ENCODE measurements at places on chromosomes 7 and 10.

DNA sequence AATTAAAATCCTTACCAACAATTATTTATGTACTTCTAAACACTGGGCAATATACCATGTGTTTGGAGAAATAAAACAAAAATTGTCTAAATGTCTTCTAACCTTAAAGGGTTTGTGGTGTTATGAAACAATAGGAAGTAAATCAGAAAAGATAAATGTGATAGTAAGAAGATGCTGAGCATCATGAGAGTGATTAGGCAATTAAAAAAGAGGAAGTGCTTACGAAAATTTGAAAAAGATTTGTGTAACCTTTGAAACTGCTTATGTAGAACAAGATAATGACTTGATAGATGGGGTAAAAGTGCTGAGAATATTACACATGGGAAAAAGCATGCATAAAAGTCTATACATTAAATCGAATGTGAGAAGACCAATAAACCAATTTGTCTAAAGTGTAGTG lies 573.4 kb upstream of the CNTNAP2 start:
- DNase-seq, result no peak

DNA sequence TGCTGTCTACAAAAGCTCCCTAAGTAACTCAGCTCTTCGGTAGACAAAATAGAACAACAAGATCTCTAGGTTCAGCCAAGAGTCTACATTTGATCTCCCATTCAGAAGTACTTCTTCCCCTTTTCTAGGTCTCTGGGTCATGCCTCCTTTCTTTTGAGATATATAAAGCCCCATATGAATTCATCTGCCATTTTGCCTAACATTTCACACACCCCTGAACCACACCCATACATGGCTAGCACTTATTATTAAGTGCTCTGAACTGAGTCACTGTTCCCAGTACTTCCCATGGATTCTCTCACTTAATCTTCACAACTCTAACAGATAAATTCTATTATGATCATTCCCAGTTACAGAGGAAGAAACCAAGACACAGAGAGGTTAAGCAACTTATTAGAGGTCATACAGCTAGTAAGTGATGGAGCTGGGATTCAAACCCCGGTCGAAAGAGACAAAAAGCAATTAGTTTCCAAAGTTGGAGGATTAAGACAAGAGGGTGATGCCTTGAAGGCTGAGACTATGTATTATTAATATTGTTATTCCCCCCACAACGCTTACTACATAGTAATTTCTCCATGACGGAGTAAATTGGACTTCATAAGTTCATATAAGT lies 17.3 kb downstream of the MYOF start:
- DNase-seq, result no peak

DNA sequence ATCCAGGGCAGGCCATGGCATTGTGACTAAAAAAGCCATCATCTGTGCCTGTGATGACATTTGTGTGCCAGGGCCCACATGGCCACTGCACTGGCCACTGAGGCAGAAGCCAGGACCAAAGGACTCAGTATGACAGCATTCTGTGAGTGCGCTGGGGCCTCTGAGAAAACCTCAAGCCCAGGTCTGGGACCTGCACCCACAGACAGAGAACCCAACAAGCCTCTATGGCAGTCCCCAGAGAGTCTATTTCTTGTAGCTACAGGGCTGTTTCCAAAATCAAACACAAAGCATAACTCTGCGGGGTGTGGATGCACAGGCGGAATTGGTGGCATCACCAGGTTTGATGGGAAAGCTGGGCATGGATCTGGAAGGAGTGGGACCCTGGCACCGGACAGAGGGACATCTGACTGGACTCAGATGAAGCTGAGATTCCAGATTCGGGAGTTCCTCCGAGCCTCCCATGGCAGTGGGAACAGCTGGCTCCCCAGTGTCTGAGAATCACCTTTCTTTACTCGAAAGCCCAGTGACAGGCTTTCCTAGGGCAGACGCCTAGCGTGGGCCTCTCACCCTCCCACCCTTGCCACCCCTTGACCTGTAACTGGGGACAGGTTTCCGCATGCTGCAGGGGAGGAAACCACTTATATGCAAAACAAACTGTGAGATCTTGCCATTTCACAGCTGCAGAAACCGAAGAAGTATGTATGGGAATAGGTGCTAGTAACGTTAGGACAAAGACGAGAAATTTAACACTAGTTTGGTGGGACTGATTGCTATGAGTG lies 70.6 kb upstream of the RHEB start:
- no peak for DNase-seq

DNA sequence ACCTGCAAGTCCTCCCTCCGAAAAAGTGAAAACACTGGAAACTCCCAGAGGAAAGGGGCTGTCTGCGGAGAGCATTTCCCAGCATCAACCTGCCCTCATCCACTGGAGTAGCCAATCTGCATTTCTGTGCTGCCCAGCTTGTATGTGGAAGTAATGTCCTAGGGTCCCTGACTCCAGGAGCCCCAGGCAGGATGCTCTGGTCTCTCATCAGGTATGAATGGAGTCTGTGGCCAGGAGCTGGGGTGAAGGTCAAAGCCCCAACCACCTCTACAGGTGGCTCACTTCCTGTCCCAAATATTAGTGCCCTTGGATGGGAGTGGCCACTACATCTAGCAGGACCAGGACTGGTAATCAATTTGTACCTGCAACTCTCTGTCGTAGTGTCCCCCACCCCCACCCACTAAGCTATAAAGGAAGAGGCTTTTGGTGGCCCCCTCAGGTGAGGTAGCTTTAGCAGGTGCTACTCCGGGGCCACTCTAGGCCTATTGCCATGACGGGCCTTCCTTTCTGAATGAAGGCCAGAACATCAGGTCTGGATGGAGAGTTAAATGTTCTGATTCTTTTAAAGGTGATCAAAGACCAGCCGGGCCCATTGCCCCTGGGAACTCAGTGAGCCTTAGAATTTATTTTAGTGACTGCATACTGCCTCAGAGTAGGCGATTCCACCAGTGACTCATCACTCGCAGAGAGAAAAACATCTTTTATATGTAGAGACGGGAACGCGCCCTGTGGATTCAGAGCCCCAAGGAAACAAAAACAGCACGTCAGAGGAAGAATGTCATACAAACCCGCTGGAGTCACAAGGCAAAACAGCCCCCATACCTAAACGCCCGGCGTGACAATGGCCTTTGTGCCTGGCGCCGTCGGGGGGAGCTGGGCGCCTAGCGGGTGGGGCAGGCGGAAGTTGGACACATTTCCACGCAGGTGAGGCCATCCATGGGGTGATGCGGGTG lies 13.0 kb downstream of the EN2 start:
- DNase-seq, result no peak

- DNase-seq, result no peak
These were observed 18.1 kb downstream of the NOC3L start for GRCh38 chr10:94344522-94345122.

DNA sequence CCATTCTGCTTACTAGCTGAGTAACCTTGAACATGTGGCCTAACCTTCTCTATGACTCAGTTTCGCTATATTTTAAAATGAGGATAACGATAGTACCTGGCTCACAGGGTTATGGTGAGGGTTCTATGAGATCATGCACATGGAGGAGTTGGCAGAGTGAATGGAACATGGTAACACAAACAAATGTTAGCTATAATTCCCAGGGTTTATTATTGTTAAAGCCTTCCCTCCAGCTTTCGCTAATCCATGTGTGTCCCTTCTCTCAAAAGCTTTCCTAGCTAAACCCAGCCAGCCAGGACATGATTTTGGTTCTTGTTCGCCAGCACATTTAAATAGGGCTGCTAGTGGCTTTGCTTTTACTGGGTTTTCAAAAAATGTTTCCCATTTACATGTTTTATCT lies 361.0 kb upstream of the NFE2L3 start:
- DNase-seq, result no peak

DNA sequence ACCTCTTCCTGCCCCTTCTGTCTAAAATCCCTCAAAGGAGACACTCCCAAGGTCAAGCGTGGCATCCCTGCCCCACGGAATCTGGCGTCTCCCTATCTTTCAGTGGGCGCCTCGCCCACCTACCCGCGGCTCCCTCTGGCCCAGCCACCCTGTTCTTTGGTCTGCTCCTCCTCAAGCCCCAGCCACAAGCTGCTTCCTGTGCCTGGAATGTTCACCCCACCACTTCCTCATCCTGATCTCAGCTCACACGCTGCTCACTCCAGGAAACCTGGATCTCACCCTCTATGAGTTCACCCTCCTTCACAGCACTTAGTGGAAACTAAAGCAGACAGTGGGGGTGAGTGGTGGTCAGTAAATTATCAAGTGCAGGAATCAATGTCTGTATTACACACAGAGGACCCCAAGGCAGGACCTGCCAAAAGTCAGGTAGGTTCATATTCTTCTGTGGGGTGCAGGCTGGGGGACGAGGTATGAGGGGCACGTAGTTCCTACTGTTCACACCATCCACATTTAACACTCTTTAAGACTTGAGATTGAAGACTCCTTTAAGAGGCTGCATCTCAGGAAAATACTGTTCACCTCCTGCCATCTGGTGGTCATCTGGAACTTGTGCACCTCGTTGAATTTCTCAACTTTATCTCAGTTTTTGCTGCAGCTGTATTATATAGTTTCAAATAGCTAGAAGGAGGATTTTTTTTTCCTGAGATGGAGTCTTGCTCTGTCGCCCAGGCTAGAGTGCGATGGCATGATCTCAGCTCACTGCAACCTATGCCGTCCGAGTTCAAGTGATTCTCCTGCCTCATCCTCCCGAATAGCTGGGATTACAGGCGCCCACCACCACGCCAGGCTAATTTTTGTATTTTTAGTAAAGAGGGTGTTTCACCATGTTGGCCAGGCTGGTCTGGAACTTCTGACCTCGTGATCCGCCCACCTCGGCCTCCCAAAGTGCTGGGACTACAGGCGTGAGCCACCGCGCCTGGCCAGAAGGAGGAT lies 166.6 kb downstream of the ARHGAP21 start:
- no peak for DNase-seq

DNA sequence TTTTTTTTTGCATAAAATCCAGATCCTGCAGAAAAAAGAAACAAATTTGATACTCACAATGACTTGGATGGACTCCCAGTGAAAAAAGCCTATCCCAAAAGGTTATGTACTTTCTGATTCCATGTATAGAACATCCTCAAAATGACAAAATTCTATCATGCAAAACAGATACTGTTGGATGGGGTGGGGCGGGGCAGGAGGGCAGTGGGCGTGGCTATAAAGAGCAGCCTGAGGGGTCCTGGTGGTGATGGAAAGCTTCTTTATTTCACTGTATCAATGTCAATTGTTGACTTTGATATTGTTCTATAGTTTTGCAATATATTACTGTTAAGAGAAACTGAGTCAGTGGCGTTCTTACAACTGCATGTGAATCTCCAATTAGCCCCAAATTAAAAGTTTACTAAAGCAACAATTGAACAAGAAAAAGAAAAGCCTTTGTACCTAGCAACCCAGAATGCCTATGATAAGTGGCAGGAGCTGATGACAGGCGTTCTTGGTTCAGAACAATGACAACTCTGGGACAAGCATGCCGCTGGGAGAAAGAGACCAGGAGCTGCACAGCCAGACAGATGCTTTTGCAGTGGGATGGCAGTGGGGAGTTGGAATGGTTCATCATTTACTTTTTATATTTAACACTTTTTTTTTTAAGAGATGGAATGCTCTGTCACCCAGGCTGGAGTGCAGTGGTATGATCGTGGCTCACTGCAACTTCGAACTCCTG lies 101.9 kb downstream of the LHPP start:
- DNase-seq, result no peak

DNA sequence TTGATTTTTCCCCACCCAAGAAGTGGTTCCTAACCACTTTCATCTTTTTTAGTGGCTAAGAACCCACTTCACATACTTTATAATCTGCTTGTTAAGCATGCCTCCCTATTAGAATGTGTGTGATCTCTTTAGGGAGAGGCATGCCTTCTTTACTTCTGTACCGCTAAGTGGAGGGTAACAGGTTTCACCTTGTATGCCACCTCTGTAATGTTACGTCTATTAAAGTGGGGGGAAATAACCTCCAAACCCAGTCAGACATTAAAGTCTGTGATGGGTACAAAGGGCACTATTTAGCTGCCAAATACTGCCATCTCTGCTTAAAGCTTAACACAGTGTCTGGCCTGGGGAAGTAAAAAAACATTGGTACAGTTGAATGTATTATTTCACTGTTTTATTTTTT lies 51.9 kb downstream of the EPC1 start:
- DNase-seq, result no peak

DNA sequence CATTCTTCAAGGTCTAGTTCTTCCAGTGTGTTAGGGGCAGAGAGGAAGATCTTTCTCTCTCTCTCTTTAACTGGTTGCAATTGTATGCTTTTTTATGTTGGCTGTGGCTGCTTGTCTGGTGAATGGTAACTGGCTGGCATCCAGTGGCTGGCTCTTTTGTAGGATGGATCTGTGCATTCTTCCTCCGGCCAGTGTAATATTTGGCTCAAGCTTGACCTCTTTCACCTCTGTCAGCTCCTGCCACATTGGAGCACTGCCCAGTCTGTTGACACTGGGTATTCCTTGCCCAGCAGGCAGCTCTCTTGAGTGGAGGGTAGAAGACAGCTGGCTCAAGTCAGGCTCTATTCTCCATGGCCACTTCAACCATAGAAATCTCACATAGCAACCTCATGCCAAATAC lies 528.3 kb downstream of the PHTF2 start:
- DNase-seq, result no peak

DNA sequence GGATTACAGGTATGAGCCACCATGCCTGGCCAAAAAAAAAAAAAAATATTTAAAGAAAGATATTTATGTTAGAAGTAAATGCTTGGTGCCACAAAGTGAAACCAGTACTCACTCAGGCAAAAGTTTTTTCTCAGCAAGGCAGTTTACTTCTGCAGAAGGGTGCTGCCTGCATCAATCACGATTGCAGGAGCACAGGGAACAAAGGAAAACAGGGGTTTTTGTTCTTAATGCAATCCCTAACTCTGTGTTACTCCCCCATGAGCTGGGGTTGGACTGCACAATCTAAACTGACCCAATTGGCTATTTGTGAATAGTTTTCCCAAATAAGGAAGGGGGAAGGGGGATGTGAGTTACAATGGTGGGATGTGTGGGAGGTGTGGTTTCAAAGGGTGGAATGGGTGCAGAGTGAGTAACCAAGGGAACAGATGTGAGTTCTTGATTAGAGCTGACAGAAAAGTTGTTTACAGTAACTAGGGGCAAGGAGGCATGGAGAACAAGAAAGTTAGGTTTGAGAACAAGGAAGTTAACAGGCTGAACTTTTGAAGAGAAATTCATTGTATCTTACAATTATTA lies 255.4 kb downstream of the TYW1 start:
- DNase-seq, result no peak
